Astrocyte (in vitro differentiated cells and primary cell): ENCODE measurements at places on chromosomes 6 and 20. TPM values are rescaled to one million over a fixed set of nuclear protein-coding genes. Genes with fewer than 3 reads are reported as not detected.

DNAH8 gene
- not detected in 2 replicates for total RNA-seq

TAGAP gene
- 0.10 and 0.11 TPM in 2 replicates for total RNA-seq

DEFB121 gene
- not detected in 2 replicates for total RNA-seq

LY6G6F gene
- total RNA-seq = not detected in 2 replicates

DSP gene
- total RNA-seq = 468 and 555 TPM in 2 replicates

ZNF831 gene
- not detected in 2 replicates for total RNA-seq

LPA gene
- not detected in 2 replicates for total RNA-seq

LTB gene
- total RNA-seq = 0.26 and 0.52 TPM in 2 replicates

STX16 gene
- 54.3 and 59.3 TPM in 2 replicates for total RNA-seq

MAK gene
- total RNA-seq = 0.05 TPM in 1 of 2 replicates, not detected in the other

EEF1E1 gene
- total RNA-seq = 35.5 and 44.5 TPM in 2 replicates

GATA5 gene
- not detected in 2 replicates for total RNA-seq

ABCF1 gene
- 58.1 and 60.3 TPM in 2 replicates for total RNA-seq

HLA-DPA1 gene
- total RNA-seq = 0.50 and 1.7 TPM in 2 replicates

GHRH gene
- total RNA-seq = not detected in 2 replicates

MYB gene
- 0.12 TPM in 1 of 2 replicates, not detected in the other for total RNA-seq

SIRPG gene
- not detected in 2 replicates for total RNA-seq

KCNQ2 gene
- 11.5 and 11.9 TPM in 2 replicates for total RNA-seq

OPRL1 gene
- total RNA-seq = 2.8 and 3.6 TPM in 2 replicates

NINL gene
- total RNA-seq = 7.9 and 10.2 TPM in 2 replicates

LIN28B gene
- 24.1 and 29.0 TPM in 2 replicates for total RNA-seq

SRSF12 gene
- total RNA-seq = 7.0 and 9.2 TPM in 2 replicates

ETV7 gene
- 1.9 and 2.4 TPM in 2 replicates for total RNA-seq

DSE gene
- total RNA-seq = 83.2 and 83.7 TPM in 2 replicates

ID4 gene
- total RNA-seq = 12.0 and 12.8 TPM in 2 replicates

CLVS2 gene
- total RNA-seq = not detected in 2 replicates

ZBTB9 gene
- 9.8 and 10.4 TPM in 2 replicates for total RNA-seq

OPRM1 gene
- total RNA-seq = not detected in 2 replicates

IL17A gene
- total RNA-seq = not detected in 2 replicates

ASIP gene
- total RNA-seq = not detected in 2 replicates

POPDC3 gene
- 8.6 and 9.1 TPM in 2 replicates for total RNA-seq

CLPSL1 gene
- total RNA-seq = not detected in 2 replicates

TMEM74B gene
- 2.1 and 2.4 TPM in 2 replicates for total RNA-seq

SLC35F1 gene
- 0.72 and 1.0 TPM in 2 replicates for total RNA-seq

RIMS4 gene
- total RNA-seq = 0.48 and 0.53 TPM in 2 replicates

HUS1B gene
- total RNA-seq = 1.3 and 1.6 TPM in 2 replicates

NHLRC1 gene
- total RNA-seq = 0.29 TPM in 1 of 2 replicates, not detected in the other

HLA-DQA2 gene
- total RNA-seq = not detected in 2 replicates

RAET1L gene
- not detected in 2 replicates for total RNA-seq

TRIM10 gene
- total RNA-seq = not detected in 2 replicates

SLC18B1 gene
- 8.2 and 10.6 TPM in 2 replicates for total RNA-seq

BPIFB4 gene
- total RNA-seq = not detected in 2 replicates

ZNF334 gene
- 8.5 and 9.3 TPM in 2 replicates for total RNA-seq

MATN4 gene
- 0.19 and 0.20 TPM in 2 replicates for total RNA-seq

SEL1L2 gene
- total RNA-seq = not detected in 2 replicates
